Stimulated activated CD4-positive, alpha-beta T cell treated with anti-CD3 and anti-CD28 coated beads, Interleukin-4, amount 100 ng/mL, for 24 hours (primary cell): ENCODE measurements at places on chromosomes 5 and 9.

GRCh38 chr5:54577528-54577927 lies 60.0 kb downstream of the SNX18 start:
- no peak for DNase-seq

- DNase-seq: no peak
These were observed 3.5 kb downstream of the FOXB2 start for GRCh38 chr9:77022783-77023440.

GRCh38 chr9:126697330-126697729 lies 83.6 kb downstream of the LMX1B start:
- DNase-seq: no peak

DNA sequence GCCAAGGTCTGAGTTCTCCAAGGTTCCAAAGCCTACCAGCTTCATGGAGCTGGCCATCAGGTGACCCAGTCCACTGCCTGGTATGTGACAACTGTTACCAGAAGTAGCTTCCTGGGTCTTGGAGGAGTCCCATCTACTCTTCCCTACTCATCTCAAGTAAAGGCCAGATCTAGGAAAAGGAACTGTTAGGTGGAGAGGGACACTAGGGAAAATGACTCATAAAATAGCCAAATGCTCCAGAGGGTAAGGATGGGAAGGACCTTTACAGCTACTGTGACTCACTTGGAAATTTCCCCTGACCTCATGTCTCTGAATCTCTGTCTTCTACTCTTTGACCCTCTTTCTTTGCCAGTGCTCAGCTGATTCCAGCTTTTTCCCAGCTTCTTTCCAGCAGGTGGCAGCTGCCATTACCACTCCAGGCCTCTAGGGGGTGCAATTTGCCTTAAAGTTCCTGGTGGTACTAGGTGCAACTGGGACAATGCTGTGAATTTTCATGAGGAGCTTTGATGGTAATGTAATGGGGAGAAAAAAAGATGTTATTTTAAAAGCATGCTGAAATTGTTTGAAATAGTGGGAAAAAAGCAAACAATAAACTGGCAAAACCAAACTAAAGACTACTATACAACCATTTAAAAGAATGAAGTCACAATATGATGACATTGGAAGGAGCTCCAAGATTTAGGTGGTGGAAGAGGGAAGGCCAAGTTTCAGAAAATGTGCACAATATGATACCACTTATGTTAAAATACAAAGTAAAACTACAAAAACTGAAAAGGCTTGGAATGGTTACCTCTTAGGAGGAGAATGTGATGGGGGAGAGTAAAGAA lies 27.1 kb upstream of the MYORG start:
- peak; percentile 61 for DNase-seq

DNA sequence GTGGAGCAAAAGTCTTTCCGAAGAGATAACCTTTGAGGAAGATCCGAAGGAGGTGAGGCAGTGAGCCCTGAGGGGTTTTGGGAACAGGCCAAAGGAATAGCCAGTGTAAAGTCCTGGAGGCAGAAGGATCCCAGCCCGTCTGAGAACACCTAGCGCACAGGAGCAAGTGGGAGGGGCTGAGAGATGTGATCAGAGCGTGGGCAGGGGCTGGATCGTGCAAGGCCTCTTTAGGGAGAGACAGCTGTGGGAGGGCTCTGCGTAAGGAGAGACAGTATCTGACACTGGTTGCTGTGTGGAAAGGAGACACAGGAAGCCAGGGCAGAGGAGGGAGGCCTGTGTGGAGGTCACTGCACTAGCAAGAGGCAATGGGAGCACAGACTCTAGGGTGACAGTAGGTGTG lies 68.2 kb downstream of the BARX1 start:
- DNase-seq: no peak

GRCh38 chr5:160835818-160836528 lies 16.0 kb downstream of the ATP10B start:
- no peak for DNase-seq

- no peak for DNase-seq
These were observed 88.7 kb downstream of the EMB start for GRCh38 chr5:50352382-50352781.

- DNase-seq: no peak
These were observed 772.7 kb downstream of the BRINP1 start for GRCh38 chr9:118596374-118597015.

DNA sequence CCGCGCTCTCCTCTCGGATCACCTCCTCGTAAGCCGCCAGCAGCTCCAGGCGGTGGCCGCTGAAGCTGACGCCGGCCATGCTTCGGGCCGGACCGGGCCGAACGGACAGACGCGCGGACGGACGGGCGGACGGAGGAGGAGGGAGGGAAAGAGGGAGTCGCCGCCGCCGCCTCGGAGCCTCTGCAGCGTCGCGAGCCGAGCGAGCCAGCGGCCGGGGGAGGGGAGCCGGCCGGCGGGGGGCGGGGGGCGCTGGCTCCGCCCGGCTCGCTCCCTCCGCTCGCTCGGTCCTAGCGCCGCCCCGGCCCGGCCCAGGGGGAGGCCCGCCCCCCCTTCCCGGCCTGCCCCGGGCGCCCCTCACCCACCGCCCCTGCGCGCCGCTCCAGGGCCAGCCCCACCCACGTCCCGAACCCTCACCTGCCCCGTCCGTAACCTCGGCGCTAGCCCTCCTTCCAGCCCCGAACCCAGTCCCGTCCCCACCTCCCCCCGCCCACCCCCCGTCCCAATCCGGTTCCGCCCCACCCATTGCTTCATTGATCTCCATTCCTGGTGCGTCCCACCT lies at the start of gene DBN1:
Gene DBN1, minus strand, starts transcription at position 192 of the 559 bp plus-strand sequence. Its CDS starts 113 bp downstream, at position 79.
- DNase-seq: no peak

DNA sequence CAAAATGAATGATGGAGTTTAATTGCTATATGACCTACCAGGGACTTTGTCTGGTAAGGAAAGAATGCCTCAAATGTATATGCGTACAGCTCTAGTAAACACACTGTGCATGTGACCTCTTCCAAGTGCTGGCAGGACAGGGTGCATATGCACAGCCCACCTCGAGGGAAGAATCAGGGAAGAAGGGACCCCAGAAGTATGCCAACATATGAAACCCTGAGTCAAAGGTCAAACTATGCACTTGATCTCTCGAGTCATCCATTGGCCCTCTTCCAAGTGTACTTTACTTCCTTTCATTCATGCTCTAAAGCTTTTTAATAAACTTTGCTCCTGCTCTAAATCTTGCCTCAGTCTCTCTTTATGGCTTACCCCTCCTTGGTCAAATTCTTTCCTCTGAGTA lies 804.6 kb upstream of the COX7C start:
- no peak for DNase-seq

DNA sequence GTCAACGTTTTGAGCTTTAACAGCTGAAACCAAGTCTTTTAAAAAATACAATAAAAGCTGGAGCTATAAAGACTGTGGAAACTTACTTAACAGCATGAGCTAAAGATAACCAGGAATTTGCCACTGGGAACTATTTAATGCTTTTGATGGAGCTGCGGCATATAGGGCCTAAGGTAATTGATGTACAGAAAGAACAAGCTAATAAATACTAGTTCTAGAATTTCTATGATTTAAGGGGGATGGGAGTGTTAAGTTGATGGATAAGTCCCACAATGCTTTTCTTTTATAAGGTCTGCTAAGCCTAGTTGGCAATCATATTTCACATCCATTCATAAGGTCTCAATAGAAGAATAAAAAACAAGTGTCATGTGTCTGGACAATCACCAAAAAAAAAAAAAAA lies 334.0 kb upstream of the DMAC1 start:
- no peak for DNase-seq

GRCh38 chr5:132762246-132763000 lies 14.6 kb downstream of the SEPTIN8 start:
- DNase-seq: no peak

DNA sequence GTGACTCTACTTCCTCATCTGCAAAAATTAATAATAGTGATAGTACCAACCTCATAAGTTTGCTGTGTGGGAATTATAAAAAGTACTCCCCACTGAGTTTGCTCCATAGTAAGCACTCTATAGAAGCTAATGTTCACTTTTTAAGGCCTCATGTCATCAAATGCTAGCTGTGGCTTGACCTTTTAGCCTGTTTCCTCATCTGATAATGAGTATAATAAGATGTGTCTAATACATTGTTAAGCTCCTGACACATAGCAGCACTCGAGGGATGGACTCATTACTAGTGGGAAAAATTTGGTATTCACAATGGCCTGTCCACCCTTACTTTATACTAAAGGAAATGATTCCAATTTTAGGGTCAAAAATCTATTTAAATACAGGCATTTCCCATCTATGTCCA lies 26.1 kb upstream of the CAST start:
- DNase-seq: no peak

GRCh38 chr9:13432904-13433303 lies 153.4 kb upstream of the MPDZ start:
- DNase-seq: no peak

DNA sequence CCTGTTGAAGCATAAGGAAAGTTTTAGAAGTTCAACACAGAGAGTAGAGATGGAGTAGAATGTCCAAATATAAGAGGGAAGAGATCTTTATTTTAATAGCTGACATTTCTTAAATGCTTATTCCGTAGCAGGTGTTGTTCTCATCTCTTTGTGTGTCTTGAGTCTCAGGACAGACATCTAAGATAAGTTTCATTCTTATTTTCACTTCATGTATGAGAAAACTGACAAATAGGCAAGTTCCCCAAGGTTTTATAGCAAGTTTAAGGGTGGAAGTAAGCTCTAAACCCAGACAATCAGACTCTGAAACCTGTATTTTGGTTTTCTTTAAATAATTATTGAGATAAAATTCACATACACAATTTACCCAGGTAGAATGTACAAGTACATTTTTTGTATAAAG lies 228.4 kb upstream of the PPP1R2B start:
- no peak for DNase-seq

GRCh38 chr9:80554301-80554700 lies 982.5 kb downstream of the TLE4 start:
- DNase-seq: no peak

DNA sequence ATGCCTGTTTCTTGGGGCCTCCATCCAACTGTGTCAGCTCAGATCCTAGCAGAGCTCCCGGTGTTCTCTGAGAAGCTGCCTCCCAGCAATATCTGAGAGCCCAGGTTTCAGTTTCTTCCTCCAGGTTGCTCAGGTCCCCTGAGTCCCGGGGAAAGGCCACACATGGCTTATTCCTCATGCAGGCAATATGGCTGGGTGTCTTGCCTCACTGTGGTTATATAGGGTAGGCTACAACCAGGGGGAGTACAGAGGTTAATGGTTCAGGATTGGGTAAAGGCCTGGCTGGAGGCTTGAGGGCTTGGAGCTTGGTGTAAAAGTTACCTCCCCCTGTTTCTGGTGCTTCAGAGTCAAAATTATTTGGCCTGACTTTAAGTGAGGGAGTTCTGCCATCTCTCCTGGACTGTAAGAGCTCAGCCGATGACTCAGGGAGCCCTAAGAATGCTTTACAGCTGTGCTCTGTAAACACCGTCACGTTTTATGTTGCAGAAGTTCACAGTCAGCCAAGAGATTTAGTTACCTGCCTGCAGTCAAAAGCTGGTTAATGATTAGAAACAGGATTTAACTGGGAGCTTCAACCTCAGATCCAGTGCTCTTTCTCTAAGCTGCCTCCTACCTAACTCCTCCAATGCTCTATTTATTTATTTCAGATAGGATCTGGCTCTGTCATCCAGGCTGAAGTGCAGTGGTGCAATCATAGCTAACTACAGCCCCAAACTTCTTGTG lies 24.3 kb upstream of the UBAP2 start:
- DNase-seq: no peak

DNA sequence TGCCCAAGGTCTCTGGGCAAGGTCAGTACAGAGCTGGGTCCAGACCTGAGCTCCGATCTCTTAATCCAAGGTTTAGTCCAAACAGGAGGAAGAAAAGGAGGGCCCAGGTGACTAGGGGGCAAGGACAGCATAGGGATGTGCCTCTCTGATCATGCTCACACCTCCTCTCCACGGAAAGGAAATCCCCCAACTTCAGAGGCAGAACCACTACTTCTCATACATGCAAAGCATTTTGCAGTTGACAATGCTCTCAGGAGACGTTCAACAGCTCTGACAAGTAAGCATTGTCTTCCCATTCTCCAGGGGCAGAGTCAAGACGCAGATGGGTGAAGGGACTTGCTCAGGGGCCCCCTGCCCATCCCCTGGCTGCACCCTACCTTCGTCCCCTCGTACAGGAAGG lies 8.7 kb upstream of the CORO2A start:
- no peak for DNase-seq

- DNase-seq: peak; percentile 78
These were observed 14.3 kb upstream of the JADE2 start for GRCh38 chr5:134510970-134511795.

- peak; percentile 64 for DNase-seq
These were observed 29.2 kb downstream of the CDKN2A start for GRCh38 chr9:21964925-21965385.

DNA sequence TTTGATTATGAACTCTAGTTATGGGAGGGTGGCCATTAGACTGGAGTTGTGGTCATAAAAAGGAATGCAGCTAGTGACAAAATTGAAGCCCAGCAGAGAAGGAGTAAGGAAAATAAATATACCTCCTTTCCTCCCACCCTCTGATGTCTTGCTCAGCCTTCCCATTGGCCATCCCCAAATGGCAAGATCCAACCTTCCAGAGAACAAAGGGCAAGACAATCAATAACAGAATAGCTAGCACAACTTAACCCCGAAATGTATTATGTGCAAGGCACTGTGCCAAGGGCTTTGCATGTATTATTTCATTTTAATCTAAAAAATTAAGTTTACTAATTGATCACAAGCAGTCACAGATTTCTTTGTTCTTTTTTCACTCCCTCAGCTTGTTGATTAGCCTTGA lies 3.6 kb downstream of the ITGA1 start:
- no peak for DNase-seq

DNA sequence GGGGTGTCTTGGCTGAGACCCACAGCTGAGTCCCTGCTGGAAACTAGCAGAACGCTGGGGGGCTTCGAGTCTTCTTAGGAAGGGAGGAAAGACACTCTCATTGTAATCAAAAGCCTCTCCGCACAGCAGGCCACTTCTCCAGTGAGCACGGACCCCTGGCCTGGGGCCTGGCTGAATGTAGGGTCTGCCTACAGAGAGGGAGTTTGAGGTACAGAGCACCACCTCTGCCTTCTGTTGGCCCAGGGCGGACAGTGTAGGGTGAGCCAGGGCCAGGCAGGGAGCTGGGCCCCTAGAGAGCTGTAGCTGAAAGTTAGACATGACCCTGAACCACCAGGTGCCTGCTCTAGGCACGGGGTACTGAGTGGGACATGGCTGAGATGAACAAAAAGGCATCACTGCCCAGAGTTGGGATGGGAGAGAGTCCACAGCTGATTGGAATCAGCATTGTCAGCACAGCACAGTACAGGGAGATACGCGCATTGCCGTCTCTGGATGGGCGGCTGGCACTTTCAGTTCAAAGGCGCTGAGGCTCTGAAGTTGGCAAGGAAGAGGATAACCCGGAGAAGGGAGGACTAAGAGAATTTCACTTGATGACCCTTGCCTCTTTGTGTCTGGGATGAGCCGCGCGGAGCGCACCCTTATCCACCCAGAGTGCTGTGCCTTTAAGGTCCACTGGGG lies 363 bp upstream of the SLC25A48 start:
- DNase-seq: no peak

- DNase-seq: no peak
These were observed 272.1 kb upstream of the DAB2 start for GRCh38 chr5:39696672-39697398.

GRCh38 chr9:124522121-124523098 lies 15.2 kb upstream of the NR5A1 start:
- DNase-seq: no peak
